Fibroblast of lung (primary cell): ENCODE measurements at places on chromosomes 13 and 19. TPM values are rescaled to one million over a fixed set of nuclear protein-coding genes. Genes with fewer than 3 reads are reported as not detected.

The LIM2 gene
- total RNA-seq: not detected in 2 replicates

The PAN3 gene
- 12.8 and 13.9 TPM in 2 replicates for total RNA-seq

The SLC7A10 gene
- not detected in 2 replicates for total RNA-seq

The SYCN gene
- total RNA-seq: not detected in 2 replicates

The FBXO17 gene
- total RNA-seq: 25.8 and 26.7 TPM in 2 replicates

The ZNF835 gene
- 3.3 and 3.6 TPM in 2 replicates for total RNA-seq

The FFAR1 gene
- not detected in 2 replicates for total RNA-seq

The ATP4B gene
- total RNA-seq: not detected in 2 replicates

The TGDS gene
- total RNA-seq: 10.3 and 13.4 TPM in 2 replicates

The RETN gene
- not detected in 2 replicates for total RNA-seq

The ZFP14 gene
- total RNA-seq: 6.4 and 8.1 TPM in 2 replicates

The LIG4 gene
- 7.7 and 11.6 TPM in 2 replicates for total RNA-seq

The ATXN8OS gene
- not detected in 2 replicates for total RNA-seq

The UHRF1 gene
- total RNA-seq: 4.9 and 11.6 TPM in 2 replicates

The MYO1F gene
- under 0.01 and 0.17 TPM in 2 replicates for total RNA-seq

The TICAM1 gene
- 2.1 and 4.1 TPM in 2 replicates for total RNA-seq

The VSTM2B gene
- total RNA-seq: not detected in 2 replicates

The LCP1 gene
- under 0.01 and 0.51 TPM in 2 replicates for total RNA-seq

The FCGBP gene
- total RNA-seq: 0.33 and 0.51 TPM in 2 replicates

The MBD3L3 gene
- total RNA-seq: not detected in 2 replicates

The ZNF443 gene
- 1.8 and 2.3 TPM in 2 replicates for total RNA-seq

The ZNF878 gene
- total RNA-seq: under 0.01 TPM in 1 of 2 replicates, not detected in the other

The QPCTL gene
- 4.9 and 9.4 TPM in 2 replicates for total RNA-seq

The ATP12A gene
- not detected in 2 replicates for total RNA-seq
